ENCODE measurements at places on chromosomes 1 and 21.

- DNase-seq = no peak
These were observed 1.5 kb upstream of the DNAJB4 start for GRCh38 chr1:78003070-78003746.

DNA sequence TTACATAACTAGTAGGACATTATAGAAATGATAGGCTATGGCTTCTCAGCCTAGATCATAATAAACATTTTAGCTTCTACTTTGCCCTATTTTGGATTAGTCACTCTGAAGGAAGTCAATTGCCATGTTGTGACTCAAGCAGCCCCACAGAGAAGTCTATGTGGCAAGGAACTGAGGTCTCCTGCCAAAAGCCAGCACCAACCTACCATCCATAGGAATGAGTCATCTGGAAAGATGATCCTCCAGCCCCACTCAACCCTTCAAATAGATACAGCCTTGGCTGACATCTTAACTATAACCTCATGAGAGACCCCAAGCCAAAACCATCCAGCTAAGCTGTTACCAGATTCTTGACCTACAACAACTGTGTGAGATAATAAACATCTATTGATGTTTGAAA, 76.3 kb upstream of the BEND5 start:
- DNase-seq = no peak

DNA sequence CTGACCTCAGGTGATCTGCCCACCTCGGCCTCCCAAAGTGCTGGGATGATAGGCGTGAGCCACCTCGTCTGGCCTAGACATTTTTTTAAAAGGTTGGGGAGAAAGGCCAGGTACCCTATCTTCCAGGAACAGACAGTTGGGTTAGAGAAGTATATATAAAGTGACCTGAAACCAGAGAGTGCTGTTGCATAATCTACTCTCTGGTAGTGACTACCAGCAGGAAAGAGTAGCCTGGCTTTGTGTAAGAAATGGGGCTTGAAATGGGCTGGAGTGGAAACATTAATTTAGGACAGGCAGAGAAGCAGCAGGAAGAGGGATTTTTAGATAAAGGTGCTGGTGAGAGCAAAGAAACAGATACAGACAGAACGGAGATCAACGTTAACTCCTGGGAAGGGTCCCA, 125.8 kb upstream of the HOOK1 start:
- DNase-seq = no peak

DNA sequence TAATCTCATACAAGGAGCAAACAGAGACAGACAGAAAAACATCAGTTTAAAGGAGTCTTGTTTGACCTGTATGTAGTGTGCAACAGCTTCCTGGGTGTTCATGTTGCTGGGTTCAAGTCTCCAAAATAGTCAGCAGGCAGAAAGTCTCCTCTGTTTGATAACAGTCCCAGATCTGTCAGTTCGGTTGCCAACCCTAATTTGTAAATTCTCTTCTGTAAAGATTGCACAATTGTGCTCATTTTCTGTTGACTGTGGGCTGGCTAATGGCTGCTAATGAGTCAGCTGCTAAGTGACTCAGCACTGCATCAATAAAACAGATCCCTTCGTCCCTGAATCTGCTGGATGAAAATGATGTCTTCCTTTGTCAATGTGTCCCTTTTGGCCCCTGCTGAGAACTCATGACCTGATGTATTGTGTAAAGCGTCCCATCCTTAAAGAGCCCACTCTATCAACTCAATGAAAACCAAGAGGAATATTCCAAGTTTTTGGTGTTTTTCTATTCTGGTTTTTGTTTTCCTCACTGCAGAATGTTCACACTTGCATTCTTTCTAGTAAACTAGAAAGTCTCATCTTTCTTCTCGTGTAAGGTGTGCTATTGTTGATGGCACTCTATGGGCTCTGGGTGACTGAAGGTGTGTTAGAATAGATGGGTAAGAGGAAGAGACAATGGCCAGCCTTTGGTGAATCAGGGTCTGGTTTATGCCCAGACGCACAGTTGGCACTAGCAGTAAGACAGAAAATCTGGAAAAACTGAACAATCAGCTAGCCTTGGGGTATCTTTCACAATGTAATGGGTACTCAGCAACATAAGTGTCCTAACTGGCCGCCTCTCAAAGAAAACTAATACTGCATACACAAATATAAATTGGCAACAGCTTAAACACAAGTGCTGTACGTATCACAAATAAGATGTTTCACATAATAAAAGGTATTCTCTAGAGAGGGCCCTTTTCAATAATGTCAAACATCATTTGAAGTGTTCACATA, 75.1 kb upstream of the SIPA1L2 start:
- DNase-seq = no peak

DNA sequence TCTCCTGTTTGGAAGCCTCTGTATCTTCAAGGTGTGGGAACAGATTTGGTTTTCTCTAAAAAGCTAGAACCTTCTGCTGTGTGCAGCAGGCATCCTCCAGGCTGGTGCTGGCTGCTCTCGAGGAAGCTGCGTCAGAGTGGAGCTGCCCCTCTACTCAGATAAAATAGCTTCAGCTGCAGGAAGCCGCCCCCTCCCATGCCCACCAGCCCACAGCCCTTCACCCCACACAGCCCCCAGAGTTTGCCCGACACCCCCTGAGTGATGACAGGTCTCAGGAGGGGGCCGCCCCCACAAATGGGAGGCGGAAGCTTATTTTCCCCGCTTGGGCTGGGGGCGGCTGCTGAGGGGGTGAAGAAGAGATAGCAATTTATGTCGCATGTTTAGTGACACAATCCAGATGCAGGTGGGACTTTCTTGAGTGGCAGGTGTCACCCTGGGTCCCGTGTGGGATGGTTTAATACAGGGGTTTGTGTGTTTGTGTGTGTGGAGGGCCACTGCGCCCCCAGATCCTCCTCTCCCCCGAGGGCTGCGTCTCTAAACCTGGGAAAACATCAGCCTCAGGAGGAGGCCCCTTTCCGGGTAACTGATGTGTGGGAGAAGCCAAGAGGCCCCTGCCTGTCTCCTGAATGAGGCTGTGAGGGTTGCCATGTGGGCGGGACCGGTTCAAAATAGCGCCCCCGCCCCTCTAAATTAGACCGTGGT, 55.4 kb downstream of the STUM start:
- no peak for DNase-seq

- DNase-seq = no peak
These were observed 95.3 kb upstream of the DPH5 start for GRCh38 chr1:101120868-101121267.

DNA sequence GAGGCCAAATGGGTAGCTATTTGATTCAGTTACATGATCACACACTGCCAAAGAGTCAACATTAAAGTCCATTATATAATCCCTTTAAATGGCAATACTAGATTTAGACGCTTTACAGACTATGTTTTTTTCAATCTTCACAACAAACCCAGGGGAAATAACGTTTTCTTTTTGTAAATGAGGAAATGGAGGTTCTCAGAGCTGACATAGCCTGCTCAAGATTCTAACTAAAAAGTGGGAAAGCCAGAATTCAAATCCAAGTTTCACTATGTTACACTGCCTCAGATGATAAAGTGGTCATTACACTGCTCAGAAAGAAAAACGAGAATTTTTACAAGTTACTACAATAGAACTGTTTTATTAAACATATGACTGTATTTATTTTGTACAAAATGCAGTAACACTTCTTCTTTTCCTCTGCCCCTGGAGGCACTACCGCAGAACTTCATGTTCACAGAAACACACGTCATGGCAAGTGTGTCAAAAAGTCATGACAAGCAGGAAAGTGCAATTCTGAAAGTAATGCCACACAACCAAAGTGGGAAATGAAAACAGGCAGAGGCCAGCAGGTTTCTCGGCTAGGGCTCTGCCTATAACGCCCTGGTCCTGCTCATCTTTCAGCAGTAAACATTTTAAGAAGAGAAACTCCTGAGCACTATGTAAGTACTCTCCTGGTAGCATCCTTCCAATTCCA, 19.0 kb downstream of the THEMIS2 start:
- no peak for DNase-seq

- peak; percentile 67 for DNase-seq
These were observed 233.0 kb upstream of the IRF2BP2 start for GRCh38 chr1:234842726-234843641.

DNA sequence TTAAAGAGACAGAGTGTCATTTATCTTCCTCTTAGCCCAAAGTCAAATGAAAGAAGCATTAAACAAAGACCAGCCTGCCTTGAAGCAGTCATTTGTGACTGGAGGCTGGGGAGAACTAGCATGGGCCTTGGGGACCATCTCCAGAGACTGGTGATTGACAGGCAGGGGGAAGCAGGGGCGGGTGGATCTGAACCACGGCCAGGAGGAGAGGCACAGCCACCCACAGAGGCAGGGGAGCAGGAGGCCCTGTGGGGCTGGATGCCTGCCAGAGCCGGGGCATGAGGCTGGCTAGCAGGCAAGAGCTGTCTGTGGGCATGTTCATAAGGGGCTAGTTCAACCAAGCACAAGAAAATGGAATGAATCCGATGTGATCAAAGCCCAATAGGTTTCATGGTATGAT, 73.9 kb downstream of the PLXNA2 start:
- DNase-seq = no peak

GRCh38 chr1:113928941-113929749, at the start of gene HIPK1:
Gene HIPK1 (plus strand): TSS chr1:113929324.
- peak; percentile 84 for DNase-seq

DNA sequence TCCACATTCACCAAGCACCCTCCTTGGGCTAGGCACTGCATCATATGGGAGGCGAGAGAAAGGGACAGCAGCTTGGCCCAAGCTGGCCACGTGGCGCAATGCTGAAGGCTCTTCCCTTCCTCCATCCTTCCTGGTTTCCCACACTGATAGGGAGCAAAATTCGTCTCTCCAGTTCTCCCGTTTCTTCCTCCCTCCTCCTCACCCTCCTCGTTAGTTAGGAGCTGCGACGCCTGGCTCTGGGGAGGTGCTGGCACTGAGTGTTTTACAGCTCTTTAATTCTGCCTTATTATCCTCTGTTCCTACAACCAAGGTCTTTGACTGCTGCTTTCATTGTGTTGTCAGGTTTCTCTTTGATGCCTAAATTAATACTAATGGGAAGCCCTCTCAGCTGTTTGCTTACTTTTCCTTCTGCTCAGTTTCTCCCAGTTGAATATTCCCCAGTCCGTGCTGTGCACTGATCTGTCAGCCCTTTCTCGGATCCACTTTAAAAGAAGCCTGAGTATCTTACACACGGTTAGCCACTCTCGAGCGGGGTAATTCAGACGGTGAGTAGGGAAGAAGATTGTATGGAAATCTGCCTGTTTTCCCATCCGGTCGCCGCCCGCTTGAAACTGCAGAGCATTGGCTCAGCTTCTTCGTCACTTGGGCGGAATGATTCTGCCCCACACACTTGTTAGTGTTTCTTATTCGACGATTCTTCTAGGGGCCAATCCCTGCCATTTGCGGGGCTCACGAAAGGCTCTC, 56.2 kb upstream of the SMYD2 start:
- DNase-seq = no peak

All from activated CD4-positive, alpha-beta T cell treated with anti-CD3 and anti-CD28 coated beads for 24 hours (primary cell).